ENCODE measurements at places on chromosomes 3 and 15.

GRCh38 chr3:14522129-14522691 is 17.9 kb downstream of the GRIP2 start:
- no peak for DNase-seq

GRCh38 chr3:103127098-103127630 is 692.3 kb downstream of the ZPLD1 start:
- DNase-seq = no peak

DNA sequence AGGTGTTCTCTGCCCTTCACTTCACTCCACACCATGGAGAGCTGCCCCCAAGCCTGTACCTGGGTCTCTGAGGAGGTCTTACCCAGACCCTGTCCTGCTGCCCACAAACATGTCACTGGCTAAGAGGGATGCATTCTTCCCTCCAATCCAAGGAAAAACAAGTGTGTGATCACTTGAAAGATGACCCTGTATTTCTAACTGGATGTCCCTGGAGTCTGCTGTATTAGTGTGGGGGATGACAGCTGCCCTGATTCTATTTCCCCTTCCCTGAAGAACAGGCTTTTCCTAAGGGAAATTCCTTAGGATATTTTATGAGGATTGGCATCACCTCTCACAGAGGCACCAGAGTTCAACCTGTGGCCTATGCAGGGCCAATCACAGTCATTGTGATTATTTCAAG is 55.0 kb upstream of the GATA2 start:
- DNase-seq = no peak

GRCh38 chr15:91471468-91471867 is 371.4 kb downstream of the SV2B start:
- no peak for DNase-seq

GRCh38 chr3:88773766-88774165 is 333.7 kb upstream of the EPHA3 start:
- DNase-seq = no peak

GRCh38 chr15:70477750-70478250 is 285.6 kb downstream of the UACA start:
- DNase-seq = no peak

DNA sequence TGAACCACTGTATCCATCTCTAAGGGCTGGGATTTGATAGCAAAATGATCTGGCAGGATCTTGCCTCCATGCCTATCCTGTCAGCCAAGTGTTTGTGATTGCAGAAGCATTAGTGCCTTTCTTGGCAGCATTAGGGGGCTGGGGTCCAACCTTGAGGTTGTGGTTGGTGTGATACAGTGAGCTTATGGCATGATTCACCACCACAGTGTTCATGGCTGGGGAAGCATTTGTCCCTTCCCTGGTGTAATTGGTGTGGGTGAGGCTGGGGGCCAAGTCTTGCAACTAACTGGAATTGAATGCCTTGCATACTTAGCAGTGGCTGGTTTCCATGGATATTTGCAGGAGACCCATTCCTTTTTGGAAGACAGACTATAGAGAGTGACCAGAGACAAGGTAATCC is 271.0 kb upstream of the TBL1XR1 start:
- no peak for DNase-seq

DNA sequence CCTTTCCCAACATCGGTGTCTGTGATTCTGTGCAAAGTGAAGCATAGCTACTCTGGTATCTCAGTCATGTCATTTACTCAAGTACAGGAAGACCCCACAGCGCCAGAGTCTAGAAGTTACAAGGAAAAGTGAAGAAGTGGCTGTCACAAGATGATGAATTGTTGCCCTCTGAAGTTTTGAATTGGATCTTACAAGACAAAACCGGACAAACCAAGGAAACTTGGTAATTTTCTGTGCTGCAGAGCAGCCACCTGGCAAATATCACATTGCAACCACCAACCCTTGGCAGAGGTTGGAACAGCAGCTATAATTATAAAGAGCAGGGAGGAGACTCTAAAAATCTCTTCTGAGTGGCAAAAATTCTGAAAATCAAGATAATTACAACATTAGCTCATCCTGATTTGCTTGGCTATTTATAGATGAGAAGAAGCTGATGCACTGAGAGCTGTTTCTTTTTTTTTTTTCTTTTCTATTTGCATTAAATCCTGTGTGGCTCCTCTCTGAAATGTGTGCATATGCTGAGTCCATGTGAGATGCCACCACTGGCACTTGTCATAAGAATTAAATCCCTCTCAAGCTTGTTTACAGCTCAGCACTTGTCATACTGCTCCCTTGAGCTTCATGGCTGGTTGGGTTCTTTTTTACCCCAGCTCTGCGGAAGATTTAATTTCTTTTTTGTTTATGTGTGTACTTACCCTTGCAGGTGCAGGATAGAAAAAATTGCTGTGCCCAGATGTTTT is 68.0 kb upstream of the MNS1 start:
- DNase-seq = no peak

DNA sequence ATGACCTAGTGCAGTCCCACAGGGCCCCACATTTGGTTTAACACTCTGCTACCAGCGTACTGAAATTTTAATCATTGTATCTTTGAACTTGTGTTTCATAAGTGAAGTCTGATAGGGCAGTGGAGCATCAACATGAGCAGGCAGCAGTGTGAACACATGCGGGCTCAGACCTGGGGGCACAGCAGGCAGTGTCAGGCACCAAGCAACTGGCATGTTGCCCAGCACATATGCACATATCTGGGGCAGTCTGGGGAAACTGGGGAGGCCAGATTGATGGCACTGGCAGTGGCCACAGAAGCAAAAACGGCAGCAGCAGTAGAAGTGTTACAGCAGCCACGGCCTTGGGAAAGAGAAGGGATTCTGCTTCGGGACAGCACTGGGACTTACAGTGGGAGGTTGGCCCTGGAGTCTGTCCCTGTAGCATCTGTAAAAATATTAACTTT is 353.9 kb upstream of the KCNMB2 start:
- no peak for DNase-seq

- no peak for DNase-seq
These were observed 99.9 kb downstream of the ANO10 start for GRCh38 chr3:43521941-43522340.

GRCh38 chr15:72201391-72201921 is 3.9 kb upstream of the GRAMD2A start:
- DNase-seq = no peak

- no peak for DNase-seq
These were observed 499.5 kb downstream of the NTRK3 start for GRCh38 chr15:87757084-87757483.

- DNase-seq = no peak
These were observed 36.8 kb upstream of the NIT2 start for GRCh38 chr3:100297784-100298183.

- DNase-seq = no peak
These were observed 139.1 kb upstream of the MRPS22 start for GRCh38 chr3:139204728-139205127.

DNA sequence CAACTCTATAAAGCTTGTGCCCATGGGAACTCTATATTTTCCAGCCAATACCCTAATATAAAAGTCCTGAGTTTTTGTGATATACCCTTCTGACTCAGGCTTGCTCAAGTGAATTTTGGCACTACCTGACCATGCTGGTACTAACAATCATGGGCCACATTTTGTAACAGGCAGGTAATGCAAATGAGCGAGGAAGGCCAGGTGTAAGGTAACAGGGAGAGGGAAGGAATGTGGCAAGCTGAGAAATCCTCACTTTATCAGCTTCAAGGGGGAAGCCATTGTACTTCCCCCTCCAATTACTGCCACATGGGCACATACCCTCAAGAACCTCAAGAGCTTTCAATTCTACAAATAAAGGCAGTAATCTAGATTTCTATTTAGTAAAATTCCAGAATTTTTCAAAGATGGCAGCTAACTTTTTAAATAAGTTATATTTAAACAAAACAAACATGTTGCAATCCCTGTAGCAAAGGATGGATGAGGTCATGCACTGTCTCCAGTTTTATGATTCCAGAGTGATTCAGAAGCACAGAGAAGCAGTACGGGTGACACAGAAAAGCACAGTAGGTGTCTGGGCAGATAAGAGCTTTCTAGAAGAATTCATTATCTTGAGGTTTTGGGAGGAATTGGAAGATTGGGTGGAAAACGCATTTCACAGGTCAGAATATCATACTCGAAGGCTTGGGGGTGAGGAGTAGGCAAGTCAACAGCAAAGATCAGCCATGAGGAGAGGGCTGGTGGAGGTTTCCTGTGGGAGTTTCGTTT is 87.6 kb downstream of the FOXP1 start:
- DNase-seq = no peak

DNA sequence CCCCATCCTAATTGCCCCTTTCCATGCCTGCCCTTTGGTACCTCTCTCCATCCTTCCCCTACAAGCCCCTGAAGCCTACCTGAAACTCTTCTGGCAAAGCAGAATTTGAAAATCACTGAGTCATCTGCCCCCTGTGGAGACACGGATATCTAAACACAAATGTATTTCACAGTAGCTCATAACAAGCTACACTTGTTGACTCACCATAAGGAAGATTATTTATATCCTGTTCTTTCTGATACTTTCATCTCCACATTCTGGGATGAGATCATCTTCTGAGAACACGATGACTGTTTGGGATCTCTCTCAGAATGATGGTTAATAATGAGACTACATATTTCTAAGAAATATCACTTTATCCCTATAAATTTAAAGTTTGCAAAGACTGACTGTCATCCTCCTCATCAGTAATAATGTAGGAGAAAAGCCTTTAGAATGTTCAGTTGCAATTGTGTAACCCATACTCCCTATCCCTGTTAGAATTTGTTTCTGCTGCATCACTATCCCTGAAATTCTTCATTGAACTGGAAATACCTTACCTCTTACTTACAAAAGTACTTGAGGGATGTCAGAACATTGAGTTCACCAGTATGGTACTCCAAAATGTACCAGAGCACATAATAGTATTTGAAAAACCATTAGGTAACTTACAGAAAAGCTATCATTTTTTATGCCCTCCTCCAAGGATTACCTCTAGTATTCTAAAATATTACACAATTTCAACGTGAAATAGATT is 116.1 kb upstream of the IL12A start:
- DNase-seq = no peak

DNA sequence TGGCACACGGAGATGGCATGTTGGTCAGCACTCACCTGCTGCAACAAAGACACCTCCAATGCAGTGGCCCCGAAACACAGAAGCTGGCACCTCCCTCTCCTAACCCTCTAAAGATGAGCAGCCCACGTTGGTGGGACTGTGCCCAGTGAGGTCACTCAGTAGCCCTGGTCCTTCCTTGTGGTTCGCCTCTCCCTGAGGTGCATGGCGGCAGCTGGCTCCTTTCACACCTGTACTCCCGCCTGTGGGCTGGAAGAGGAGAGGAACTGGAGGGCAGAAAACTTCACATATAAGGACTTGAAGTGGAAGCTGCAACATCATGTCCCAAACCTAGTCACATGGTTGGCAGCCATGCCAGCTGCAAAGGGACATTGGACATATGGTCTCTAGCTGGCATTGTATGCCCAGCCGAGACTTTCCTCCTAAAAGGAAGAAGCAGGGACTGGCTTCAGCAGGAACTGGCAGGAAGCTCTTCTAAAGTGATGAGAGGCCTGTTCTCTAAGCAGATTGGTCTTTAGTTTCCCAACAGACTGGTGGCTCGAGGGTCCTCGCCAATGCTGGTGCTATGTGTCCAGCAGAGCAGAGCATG is 10.8 kb upstream of the C3orf22 start:
- no peak for DNase-seq

DNA sequence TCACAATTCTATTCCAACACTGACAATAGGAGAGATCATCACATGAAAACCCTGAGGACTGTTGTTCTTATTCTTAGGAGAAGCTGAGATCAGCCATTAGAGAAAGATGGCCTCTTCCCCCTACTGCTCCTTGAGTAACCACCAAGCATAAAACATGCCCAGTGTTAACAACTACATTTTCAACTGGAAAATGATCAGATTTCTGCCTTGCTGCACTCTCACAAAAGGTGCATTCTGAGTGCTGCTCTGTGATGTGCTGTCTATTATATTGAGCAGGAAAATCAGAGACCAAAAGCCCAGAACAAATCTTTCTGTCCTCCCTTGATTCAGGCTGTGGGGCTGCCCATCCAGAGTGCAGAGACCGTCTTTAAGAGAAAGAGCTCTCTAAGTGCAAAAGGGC is 304.6 kb upstream of the TRIM42 start:
- DNase-seq = no peak

- DNase-seq = no peak
These were observed 820 bp upstream of the HMCES start for GRCh38 chr3:129277829-129278271.

DNA sequence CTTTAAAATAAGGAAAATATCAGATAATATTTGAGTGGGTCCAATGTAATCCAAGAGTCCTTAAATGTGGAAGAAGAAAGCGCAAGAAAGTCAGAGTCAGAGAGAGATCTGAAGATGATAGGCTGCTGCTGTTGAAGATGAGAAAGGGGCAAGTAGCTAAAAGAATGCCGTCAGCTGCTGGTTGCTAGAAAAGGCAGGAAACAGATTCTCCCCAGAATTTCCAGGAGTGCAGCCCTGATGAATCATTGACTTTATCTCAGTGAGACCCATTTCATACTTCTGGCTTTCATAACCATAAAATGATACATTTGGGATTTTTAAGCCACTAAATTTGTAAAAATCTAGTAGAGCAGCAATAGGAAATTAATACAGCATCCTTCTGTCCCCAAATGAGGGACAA is 7.5 kb upstream of the CHMP2B start:
- DNase-seq = no peak

Measured in thoracic aorta (tissue), 2 donors.